CD4-positive, alpha-beta T cell treated with Interleukin-4 for 1 hour (primary cell): ENCODE measurements at places on chromosomes 3 and 15.

- no peak for DNase-seq
These were observed 696.3 kb downstream of the NR2F2 start for GRCh38 chr15:97026781-97027180.

DNA sequence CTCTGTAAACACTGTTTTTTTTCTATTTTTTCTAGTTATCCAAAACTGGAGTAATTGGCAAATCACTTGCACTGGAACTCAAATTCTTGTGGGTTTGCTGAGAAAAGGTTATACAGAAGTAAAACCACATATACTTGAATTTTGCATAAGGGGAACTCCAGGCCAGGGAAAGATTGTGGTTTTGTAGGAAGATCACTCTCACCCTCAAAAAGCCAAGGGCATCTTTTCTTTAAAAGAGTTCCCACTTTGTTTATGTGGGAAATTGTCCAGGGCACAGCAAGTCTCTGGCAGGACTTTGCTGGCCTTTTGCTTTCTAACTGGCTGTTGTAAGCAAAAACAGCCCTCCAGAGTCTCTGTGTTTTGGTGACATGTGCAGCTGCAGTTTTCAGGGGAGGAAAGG lies 340.3 kb upstream of the RBMS3 start:
- DNase-seq: no peak

DNA sequence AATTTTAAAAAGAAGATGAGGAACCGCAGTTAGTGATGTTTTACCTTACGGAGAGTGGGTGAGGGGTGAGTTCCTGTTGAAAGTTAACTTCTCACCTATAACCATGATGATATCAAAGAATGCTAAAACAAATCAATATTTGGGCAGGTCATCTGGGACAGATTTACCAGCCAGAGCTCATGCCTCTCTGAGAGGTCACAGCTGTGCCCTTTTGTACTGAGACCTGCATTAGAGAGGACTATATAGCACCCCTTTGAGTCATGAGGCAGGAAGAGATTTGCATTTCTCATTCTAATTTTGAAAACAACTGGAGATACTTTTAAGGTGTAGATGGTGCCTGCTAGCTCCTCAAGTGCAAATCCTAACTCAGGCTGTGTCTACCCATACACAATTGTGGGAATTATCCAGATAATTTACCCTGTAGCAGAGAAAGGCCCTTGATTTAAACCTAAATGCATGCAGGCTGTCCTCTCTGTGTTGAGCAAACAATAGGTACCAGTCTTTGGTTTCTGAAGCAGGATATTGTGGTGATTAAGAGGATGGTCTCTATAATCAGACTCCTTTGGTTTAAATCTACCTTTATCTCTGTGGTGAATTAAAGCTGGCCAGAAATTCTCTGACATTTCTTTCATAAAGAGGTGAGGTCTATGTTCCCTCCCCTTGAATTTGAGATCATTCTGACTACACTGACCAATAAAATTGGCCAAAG lies 5.8 kb upstream of the TM4SF4 start:
- no peak for DNase-seq

- DNase-seq: no peak
These were observed 619.8 kb upstream of the ZNF717 start for GRCh38 chr3:76405196-76405595.

GRCh38 chr3:11671648-11672100 lies 28.0 kb upstream of the VGLL4 start:
- DNase-seq: no peak

DNA sequence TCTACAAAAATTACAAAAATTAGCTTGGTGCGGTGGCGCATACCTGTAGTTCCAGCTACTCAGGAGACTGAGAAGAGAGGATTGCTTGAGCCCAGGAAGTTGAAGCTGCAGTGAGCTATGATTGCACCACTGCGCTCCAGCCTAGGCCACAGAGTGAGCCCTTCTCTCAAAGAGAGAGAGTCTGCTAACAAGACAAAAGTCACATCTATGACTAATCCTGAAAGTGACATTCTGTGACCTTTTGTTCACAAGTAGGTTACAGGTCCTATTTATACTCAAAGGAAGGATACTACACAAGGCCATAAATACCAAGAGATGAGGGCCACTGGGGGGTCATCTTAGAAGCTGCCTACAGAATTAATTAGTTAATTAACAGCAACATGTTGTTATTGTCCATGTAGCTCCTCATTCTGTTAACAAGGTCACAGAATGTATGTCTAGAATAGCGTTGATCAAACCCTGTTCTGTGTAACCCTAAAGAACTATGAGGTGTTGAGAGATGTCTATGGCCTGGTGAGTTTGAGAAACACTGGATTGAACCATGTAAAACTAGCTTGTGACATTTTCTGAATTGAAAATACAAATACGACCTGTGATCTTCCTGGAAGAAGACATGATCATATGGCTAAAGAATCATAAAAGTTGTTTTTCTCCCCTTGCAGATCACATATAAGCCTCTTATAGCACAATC lies 97.0 kb downstream of the SAMMSON start:
- DNase-seq: no peak

DNA sequence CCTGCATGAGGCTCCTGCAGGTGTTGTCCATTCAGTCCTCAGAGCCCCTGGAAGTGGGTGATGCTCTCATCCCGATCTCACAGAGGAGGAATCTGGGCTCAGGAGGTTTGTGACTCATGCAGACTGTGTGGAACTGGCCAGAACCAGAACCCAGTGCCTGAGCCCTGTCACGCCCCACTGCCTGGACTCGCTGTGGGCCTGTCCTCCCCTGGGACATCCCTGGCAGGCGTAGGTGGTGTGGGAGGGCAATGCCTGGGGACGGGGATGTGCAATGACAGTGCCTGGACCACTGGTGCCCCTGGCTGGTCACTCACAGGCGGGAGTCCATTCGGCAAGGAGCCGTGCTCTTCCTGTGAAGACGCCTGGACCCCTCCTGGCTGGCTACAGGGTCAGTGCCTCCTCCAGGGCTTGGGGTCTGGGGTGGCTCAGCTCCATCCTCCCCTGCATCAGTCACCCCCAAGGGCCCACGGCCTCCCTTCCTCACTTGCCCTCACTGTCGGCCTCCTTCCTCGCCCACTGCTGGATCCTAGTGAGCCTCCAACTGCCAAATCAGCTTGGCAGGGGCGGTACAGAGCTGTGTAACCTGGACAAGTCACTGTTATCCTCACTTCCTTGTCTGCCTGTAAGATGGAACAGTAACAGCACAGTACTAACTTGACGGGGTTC lies 14.9 kb downstream of the PSTPIP1 start:
- no peak for DNase-seq

DNA sequence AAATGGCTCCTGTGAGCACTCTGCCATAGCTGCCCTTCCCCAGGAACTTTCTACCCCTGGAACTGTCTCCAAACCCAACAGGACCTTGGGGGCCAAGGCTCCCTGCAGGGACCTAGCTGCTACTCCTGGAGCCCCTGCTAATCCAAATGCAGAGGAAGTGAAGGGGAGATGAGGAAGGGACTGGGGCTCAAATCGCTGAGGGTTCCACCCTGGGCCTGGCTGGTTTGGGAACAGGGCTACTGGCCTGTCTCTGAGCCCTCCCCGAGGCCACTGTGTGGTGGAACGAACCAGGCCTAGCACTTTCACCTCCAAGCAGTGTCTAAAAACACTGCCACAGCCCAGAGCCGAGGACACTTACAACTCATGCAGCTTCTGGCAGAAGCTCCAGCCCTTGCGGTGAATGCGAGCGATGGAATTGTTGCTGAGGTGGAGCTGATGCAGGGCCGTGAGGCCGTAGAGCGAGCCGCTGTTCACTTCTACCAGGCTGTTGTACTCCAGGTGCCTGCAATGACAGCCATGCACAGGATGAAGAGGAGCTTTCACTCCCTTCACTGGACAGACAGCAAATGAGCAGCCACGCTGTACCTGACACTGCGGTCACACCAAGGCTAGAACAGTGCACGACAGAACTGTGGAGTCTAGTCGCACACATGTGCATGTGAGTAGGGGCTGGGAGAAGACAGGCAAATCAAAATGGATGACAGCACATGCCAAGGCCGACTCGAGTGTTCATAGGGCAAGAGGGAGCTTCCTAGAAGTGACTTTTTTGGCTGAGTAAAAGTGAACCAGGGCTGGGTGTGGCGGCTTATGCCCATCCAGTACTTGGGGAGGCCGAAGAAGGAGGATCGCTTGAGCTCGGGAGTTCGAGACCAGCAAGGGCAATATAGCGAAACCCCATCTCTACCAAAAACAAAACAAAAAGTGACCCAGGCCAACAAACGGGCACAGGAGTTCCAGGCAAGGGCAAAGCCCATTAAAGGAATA lies 90.8 kb downstream of the LRIG1 start:
- DNase-seq: no peak

GRCh38 chr3:38027466-38028465 lies 1.7 kb downstream of the PLCD1 start:
- DNase-seq: no peak

DNA sequence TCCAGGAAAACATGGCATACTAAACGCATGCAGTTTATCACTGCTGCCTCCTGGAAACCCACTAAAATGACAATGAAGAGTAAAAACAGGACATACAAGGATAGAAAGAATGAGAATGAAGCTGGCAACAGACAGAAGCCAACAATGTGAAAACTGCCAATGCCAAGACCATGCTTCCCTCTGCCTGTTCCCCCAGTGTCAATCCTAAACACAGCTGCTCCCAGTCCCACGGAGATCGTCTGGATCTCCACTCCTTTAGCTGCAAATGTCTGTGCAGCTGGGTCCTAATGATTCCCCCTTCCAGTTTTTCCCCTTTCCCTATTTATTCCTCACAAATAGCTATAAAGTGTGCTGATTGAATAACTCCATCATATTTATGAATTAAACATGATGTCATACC lies 16.1 kb downstream of the LEO1 start:
- DNase-seq: no peak

DNA sequence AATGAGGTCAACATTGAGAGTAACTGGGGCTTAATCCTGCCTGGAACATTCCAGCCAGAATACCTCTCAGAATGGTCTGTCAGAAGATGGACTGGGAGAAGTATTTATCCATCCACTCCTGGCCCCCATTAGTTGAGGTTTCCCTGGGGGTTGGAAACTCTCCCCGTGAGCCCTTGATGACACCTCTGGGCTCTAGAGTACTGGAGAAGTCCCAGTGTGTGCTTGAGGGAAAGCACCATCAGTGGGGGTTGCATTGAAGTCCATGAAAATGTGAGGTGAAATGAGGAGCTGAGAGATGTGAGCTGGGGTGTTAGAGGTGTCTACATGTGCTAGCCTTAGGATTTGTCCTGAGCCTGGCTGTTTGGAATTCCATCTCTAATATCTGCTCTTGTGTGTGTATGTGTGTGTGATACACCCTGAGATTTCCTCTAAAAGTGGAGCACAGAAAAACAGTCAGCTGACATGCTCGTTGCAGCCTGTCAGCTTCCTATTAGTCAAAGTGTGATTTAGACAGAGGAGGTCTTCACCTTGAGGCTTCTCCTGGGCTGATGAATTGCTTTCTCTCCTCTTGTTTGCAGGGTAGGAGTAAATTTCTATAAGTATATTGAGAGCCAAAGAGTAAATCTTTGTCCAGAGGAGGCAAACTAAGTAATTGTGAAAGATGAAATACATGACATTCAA lies 67.6 kb downstream of the NR1D2 start:
- DNase-seq: no peak

- DNase-seq: no peak
These were observed 243.8 kb downstream of the OTOL1 start for GRCh38 chr3:161740421-161740820.

GRCh38 chr3:117553461-117553860 lies 843.9 kb downstream of the TUSC7 start:
- no peak for DNase-seq

DNA sequence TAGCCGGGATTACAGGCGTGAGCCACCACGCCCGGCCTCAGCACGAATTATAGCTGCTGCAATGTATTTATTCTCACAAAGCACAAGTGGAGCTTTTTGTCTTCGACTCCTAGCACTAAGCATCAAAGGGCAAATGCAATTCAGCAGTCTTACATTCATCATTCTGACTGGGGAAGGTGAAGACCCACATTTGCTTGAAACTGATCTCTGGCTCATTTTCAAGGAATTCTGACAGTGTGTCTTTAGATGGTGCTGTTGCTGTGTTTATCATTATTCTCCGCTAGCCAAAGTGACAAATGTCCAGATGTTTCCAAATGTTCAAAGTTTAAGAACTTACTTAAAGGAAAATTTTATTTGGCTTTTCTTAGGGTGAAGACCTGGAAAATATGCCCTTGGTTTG lies 55.9 kb downstream of the SGO1 start:
- DNase-seq: no peak

DNA sequence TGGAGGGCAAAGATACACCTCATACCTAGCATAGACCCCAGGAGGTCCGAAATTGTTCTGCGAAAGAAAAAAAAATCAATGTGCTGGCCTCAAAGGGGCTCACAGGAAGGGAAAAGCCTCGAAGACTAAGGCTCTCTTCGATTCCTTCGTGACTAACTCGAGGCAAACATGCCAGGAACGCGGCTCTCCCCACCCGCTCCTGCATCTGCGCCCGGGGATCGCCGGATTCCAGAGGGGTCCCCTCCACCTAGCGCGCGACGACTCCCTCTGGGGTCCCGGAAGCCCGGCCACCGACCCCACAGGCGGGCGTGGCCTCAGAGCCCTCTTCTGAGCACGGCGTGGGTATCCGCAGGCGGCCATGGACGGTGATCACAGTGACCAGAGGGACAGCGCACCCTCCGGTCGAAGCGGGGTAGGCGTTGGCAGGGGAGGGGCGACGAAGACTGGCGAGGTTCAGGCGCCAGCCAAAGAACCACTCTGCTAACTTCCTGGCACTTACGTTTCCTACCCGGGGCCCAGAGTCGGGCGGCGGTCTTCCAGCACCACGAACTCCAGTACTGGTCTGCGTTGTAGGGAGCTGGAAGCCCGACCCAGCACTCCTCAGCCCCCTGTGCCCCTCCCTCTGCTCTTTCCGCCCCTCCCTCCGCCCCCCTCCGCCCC lies 515 bp upstream of the EIF3J start:
- DNase-seq: no peak

- DNase-seq: no peak
These were observed 150.3 kb upstream of the SOX2 start for GRCh38 chr3:181561139-181562031.

GRCh38 chr3:171883893-171884279 lies 40.7 kb downstream of the TMEM212 start:
- no peak for DNase-seq

DNA sequence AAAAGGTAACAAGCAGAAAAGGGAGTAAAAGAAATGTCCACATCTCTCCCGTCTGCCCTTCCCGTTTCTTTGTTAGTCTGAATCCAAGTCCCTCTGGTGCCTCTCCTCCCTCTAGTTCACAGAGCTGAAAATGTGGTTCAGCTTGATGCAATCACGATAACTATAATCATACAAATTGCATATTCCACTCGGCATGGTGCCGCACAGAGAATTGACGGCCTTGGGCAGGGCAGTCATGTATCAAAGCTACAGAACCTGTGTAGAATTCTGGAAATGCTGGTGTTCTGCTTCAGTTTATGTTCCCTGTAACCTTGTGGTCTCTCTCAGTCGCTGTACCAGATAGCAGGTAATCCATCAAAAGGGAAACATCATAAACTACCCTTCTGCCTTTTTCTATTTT lies 562.9 kb upstream of the CBLB start:
- no peak for DNase-seq
